PC-3 (cell line): ENCODE measurements at places on chromosomes 5 and 9. TPM values are rescaled to one million over a fixed set of nuclear protein-coding genes. Genes with fewer than 3 reads are reported as not detected.
A peak's percentile ranks its signal among the peaks of the same experiment; 100 is the strongest.

Gene PDE8B
- total RNA-seq, result 0.12 TPM in 1 of 2 replicates, not detected in the other

Gene PFN3
- total RNA-seq, result not detected in 2 replicates

DNA sequence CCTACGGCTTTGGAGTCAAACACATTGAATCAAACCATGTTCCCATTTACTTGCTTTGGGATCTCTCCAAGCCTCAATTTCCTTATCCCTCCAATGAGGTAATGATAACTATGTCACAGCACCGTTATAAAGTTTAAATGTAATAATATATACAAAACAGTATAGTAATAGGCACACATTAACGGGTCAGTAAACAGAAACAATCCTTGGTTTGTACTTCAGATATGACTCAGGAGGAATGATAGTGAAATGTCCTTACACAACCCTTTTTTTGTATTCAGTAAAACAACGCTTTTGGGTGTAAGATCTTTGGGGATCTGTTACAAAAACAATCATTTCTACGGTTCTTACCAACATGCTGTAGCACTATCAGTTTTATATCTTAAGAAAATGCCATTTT lies 178.5 kb upstream of the GNA14 start:
- H3K27me3 ChIP-seq, result no peaks in the 10 kb centered on the region
- no peak overlapping the region for H3K4me3 ChIP-seq
- no peaks in the 10 kb centered on the region for H3K36me3 ChIP-seq
- peaks cover 5% of the 10 kb centered on the region; the same call in 1 of the 2 replicates for H3K4me1 ChIP-seq

DNA sequence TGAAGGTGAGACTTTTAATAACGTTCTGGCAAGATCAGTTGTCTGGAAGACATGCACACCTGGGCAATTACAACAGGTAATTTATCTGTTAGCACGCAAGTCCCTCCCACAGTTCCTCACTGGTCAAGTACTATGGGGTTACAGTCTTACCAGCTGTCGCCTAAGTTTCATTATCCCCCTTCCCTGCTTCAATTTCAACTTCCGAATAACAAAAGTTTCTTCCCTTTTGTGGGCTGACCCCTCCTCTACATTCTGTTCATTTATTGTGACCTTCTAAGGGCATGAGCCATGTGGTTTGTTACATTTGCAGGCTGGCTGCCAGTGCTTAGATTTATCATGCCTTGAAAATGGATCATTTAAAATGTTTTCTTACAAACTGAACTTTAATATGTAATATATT lies 16.5 kb downstream of the GAPT start:
- no peaks in the 10 kb centered on the region for H3K36me3 ChIP-seq
- H3K4me3 ChIP-seq, result no peak overlapping the region
- peaks cover 31% of the 10 kb centered on the region for H3K27me3 ChIP-seq
- H3K27ac ChIP-seq, result no peak overlapping the region
- no peaks in the 10 kb centered on the region for H3K4me1 ChIP-seq
- DNase-seq, result no peak

DNA sequence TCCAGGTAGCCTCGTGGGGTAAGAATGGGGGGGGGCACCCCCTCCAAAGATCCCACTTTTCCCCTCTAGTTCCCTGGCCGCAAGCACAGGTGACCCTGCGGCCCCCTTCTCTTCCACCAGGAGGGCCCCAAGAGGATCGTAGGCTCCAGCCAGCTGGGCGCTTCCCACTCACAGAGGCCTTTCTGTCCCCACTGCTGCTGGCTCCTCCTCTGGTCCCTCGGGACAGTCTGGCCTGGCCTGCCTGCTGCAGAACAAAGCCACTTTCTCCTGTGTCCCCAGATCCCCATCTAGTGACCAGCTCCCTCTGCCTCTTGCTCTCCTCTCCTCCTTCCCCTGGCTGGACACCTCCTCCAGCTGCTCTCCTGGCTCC lies 534 bp upstream of the SAPCD2 start:
- no peak overlapping the region for H3K27ac ChIP-seq
- peak overlapping the region; percentile 84; the same call in 1 of the 2 replicates for H3K4me3 ChIP-seq
- no peaks in the 10 kb centered on the region for H3K36me3 ChIP-seq
- no peaks in the 10 kb centered on the region for H3K27me3 ChIP-seq
- no peak for DNase-seq
- H3K4me1 ChIP-seq, result peaks cover 20% of the 10 kb centered on the region

Gene TRPM3
- not detected in 2 replicates for total RNA-seq
